ENCODE measurements at places on chromosomes 1 and 21.

- no peak for ATAC-seq
Measured at GRCh38 chr1:157028674-157029073, 16.9 kb downstream of the ARHGEF11 start.

DNA sequence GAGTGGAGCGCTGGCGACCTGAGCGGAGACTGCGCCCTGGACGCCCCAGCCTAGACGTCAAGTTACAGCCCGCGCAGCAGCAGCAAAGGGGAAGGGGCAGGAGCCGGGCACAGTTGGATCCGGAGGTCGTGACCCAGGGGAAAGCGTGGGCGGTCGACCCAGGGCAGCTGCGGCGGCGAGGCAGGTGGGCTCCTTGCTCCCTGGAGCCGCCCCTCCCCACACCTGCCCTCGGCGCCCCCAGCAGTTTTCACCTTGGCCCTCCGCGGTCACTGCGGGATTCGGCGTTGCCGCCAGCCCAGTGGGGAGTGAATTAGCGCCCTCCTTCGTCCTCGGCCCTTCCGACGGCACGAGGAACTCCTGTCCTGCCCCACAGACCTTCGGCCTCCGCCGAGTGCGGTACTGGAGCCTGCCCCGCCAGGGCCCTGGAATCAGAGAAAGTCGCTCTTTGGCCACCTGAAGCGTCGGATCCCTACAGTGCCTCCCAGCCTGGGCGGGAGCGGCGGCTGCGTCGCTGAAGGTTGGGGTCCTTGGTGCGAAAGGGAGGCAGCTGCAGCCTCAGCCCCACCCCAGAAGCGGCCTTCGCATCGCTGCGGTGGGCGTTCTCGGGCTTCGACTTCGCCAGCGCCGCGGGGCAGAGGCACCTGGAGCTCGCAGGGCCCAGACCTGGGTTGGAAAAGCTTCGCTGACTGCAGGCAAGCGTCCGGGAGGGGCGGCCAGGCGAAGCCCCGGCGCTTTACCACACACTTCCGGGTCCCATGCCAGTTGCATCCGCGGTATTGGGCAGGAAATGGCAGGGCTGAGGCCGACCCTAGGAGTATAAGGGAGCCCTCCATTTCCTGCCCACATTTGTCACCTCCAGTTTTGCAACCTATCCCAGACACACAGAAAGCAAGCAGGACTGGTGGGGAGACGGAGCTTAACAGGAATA lies 4.2 kb downstream of the TFAP2E start:
- ATAC-seq: no peak

DNA sequence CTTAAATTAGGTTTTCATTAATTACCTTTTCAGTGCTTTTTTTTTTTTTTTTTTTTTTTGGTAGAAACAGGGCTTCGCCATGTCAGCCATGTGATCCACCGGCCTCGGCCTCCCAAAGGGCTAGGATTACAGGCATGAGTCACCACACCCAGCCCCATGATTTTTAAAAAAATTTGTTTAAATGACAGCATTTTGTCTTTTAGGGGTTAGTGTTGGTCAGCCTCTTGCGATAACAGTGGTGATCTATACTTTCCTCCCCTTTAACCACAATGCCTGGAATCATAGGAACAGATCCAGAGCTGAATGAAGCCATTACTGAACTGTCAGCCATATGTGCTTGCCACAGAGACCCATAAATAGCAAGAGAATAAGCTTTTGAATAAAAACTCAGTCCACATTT lies 73.9 kb downstream of the CACHD1 start:
- ATAC-seq: peak; percentile 47

DNA sequence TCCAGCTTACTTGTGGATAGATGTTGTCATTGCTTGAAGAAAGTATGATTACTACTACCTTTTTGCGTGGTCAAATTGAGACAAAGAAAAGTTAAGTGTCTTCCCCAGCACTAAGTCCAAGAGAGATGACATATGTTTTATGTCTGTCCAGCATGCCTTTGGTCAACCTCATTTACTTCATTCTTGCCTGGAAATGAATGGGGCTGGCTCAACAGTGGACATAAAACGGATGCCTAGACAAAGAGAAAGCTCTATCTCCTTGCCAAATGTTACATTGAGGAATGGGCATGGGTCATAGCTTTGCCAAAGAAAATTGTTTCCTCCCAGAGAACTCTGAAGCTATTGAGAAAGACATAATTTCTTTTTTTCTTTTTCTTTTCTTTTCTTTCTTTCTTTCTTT lies 82.4 kb upstream of the PLPPR4 start:
- no peak for ATAC-seq

DNA sequence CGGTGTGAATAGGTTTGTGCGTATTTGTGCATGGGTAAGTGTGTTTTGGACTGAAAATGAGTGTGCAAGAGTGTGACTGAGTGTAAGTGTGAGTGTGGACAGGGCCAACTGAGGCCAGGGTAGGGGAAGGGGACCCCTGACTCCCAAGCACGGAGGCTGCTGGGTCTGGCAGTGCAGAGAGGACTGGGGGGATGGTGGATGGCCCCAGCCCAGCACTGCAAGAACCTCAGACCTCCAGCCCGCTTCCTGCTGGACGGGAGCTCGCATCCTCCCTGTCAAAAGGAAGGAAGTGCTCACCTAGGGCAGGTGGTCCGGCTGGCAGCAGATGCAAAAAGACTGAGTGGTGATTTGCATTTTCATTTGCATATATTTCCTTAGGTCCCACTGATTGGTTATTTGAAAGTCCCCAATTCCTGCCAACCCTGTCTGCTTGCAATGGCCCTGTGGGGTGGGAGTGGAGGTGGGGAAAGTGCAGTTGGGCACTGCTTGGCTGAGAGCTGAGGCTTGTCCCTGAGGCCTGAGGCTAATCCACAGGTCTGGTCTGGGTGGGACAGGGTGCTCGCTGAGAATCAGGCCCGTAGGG lies 42.8 kb upstream of the CASZ1 start:
- no peak for ATAC-seq

- no peak for ATAC-seq
Measured at GRCh38 chr21:15160136-15160535, 95.3 kb upstream of the NRIP1 start.

- peak; percentile 63 for ATAC-seq
Measured at GRCh38 chr1:24720152-24720551, 25.1 kb upstream of the CLIC4 start.

DNA sequence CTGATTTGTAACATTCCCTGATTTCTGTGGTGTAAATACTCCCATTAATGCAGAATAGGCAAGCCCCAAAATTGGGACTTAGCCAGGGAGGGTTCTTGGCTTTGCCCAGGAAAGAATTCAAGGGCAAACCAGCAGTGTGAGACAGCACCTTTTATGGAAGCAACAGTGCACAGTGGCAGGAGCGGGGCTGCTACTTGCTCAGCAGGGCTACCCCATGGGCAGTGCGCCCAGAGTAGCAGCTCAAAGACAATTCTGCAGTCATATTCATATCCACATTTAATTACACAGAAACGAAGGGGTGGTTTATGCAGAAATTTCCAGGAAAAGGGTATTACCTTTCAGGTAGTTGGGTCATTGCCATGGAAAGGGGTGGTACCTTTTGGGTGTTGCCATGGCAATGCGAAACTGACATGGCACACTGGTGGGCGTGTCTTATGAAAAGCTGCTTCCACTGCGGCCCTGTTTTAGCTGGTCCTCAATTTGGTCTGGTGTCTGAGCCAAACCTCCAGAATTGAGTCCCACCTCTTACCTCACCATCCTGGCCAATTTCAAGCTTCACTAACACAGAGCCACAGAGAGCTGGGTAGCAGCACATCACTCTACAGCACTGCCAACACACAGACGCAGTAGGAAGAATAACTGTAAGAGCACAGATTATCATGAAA lies 35.9 kb downstream of the FHAD1 start:
- no peak for ATAC-seq

GRCh38 chr1:156801409-156802121 lies 15.1 kb downstream of the SH2D2A start:
- ATAC-seq: peak; percentile 81

DNA sequence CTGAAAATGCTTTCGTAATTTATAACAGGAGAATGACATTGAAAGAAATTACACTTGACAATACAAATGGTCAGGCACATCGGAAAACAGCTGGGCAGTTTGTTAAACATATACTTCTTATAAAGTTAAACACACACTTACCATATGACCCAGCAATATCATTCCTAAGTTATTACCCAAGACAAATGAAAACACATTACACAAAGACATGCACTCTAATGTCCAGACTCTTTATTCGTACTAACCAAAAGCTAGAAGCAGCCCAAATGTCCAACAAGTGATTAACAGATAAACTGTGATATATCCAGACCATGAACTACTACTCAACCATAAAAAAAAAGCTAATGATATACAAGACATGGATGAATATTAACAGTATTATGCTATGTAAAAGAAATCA lies 8.5 kb downstream of the AKT3 start:
- peak; percentile 61 for ATAC-seq

- ATAC-seq: peak; percentile 13
Measured at GRCh38 chr1:114702737-114703136, 7.4 kb upstream of the AMPD1 start.

DNA sequence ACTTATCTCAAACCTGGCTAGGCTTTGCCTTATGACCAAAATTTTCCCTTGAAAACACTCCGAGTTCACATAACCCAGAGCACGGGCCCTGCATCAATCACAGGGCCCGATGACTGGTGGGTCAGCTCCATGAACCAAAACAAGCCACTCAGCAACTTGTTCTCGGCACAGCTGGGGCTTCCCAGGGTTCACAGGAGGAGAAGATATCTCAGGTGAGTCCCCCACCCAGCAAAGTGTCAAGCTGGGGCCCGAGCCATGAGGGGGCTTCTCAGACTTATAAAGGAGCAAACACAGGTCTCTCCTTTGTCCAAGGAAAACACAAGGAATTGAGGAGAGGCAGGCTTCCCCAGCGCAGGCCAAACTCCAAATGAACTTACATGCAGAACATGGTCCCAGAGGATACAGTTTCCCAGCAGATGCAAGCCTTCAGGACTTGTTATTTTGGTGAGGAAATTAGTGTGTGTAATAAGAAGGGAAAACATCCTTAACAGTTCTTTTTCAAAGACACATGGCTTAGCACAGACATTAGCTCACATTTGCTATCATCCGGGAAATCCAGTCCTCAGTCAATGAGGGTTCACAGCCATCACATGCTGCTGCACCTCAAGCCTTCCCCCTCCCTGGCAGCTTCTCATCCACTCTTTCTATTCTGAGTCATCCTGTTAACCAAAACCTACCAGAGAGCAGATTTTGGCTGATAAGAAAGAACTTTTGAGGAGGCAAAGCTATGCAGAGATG lies 98.1 kb upstream of the NFIA start:
- ATAC-seq: peak; percentile 54

- ATAC-seq: no peak
Measured at GRCh38 chr1:155518484-155518883, 44.1 kb downstream of the ASH1L start.

DNA sequence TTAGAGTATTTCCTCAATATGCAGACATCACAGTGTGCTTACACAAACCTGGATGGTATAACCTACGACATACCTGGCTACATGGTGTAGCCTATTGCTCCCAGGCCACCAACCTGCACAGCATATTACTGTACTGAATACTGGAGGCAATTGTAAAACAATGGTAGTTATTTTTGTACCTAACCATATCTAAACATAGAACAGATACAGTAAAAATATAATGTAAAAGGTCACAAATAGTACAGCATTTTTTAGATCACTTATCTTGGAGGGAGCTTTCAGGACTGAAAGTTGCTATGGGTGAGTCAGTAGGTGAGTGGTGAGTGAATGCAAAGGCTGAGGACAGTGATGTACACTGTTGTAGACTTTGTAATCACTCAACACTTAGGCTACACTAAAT lies 492.3 kb downstream of the MRPL39 start:
- peak; percentile 91 for ATAC-seq

DNA sequence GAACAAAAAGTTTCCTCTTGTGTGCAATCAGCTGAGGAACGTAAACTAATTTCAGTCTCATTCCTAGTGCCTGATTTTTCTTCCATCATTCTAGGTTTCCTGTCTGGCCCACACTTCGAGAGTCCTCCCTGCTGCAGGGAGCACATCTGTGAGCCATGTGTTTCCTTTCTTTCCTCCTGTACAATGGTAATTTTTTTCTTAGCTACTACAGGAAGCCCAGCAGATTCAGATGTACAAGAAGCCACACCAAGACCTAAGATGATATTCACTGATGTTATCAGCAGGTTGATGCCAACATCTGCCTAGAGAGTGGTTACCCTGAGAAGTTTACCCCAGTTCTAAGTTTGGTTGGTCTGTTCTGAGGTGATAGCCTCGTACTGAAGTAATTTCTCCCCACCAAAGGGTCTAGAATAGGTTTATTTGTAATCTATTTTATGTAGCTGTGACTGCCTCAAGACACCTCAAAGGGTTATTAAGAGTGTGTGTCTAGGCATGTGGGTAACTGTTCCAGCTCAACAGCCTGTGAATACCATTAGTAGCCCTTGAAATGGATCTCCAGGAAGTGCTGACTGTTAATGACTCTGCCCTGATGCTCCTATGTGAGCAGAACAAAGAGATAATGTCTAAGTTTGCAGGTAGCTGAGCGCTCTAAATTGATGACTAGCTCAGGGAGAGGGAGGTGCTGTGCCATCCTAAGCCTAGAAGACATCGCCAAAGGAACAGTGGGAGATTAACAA lies 31.7 kb upstream of the CLDN14 start:
- no peak for ATAC-seq

GRCh38 chr1:205319081-205320018 lies 2.2 kb downstream of the NUAK2 start:
- ATAC-seq: peak; percentile 1

- ATAC-seq: no peak
Measured at GRCh38 chr1:75722966-75723365, 1.5 kb upstream of the ACADM start.

- ATAC-seq: no peak
Measured at GRCh38 chr1:83725735-83726360, 273.1 kb downstream of the TTLL7 start.

DNA sequence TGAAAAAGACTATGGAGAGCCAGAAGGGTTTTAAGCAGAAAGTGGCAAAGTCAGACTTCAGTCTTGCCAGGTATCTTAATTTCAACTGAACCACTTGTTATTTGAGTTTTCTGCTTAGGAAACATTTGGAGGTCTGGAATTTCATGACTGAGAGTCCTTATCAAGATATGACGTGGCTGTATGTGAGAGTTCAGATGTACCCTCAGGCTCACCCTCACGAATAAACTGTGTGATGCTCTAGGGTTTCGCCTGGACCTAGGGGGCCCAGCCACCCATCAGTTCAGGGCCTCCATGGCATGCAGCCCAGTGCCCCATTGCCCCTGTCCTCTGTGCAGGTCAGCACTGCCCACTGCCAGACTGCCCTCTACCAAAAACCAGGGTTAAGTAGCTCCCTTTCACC lies 30.6 kb upstream of the TADA1 start:
- no peak for ATAC-seq

DNA sequence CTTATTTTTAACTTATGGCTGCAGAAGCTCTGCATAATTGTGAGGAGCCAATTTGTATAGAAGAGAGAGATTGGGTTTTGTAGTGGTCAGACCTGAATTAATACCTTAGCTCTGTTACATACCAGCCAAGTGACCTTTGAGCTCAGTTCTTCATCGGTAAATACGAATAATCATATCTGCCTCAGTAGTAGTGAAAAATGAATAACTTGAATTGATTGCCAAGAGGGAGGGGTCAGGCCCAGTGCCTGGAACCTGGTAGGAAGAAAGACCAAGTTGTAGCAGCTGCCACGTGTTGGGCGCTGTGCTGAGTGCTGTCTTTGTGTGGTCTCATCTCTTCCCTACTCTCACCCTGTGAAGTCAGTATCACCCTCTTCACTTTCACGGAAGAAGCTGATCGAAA lies 247.5 kb downstream of the PBX1 start:
- ATAC-seq: no peak
